GDM1 (cell line): ENCODE measurements at places on chromosomes 12 and 14.

- no peak for DNase-seq
These were observed 80.4 kb upstream of the DIO3 start for GRCh38 chr14:101480747-101481530.

GRCh38 chr12:66197495-66197921 is 8.5 kb downstream of the IRAK3 start:
- no peak for DNase-seq

- no peak for DNase-seq
These were observed 10.1 kb upstream of the RASSF3 start for GRCh38 chr12:64600164-64600561.

- no peak for DNase-seq
These were observed 36.3 kb upstream of the CDK17 start for GRCh38 chr12:96436366-96437170.

GRCh38 chr12:72338437-72338836 is 66.3 kb downstream of the TRHDE start:
- no peak for DNase-seq

DNA sequence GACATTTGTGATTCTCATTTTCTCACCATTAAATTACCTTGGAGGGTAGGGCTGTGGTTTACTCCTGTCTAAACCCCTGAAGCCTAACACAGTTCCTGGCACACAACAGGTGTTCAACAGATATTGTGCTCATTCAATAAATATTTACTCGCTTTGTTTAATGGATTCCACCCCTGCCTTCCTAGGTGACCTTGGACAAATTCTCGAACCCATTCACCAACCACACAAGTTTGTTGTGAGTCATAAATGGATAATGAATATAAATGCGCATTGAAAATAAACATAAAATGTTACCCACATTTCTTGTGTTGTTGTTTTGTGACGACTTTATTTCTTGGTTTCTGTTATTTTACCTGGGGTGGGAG is 362 bp upstream of the TSFM start:
- DNase-seq = no peak

DNA sequence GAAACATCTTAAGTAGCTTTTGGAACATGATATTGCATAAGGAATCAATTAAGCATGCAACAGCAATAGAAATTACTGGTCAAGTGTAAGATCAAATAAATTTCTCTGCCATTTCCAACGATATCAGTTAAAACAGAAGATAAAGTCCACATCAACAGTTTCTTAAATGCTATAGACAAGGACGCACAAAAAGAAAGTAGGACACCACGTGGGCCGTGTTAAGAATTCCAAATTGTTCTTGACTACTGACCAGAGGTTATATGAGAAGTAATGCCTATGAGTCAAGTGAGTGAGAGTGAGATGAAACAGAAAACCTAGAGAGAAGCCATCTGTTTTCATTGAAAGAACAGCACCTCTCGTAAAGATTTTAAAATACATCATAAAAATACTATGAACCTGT is 318.2 kb downstream of the TMEM117 start:
- DNase-seq = no peak

GRCh38 chr12:47560415-47560814 is 145.4 kb downstream of the RPAP3 start:
- DNase-seq = no peak

- DNase-seq = no peak
These were observed 50.8 kb upstream of the ISM2 start for GRCh38 chr14:77549451-77549850.

GRCh38 chr14:104746934-104747481 is 5.9 kb upstream of the SIVA1 start:
- DNase-seq = no peak

DNA sequence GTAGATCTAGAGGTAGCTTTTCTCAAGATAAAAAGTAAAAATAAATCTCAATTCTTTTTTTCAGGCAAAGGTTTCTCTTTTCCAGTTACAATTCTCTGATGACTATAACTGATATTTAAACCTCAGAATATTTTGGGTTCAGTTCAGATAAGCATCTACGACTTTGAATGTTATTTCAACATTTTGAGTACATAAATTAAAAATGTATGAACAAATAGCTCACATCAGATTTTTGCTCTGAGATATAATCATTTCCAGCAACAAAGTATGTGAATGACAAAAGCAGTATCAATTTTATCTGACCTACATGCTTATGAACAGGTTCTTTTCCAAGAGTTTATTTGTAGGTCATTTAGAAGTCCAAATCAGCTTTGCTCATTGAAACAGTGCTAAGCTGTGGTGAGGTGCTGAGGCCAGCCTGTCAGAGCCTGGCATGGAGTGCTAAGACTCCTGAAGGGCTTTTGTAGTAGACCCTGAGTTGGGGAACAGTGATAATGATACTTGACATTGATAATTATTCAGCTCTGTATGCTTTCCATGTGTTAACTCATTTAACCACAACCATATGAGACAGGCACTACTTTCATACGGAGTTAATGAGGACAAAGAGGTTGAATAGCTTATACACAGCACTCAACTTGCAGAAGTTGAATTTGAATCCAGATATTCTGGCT is 205.0 kb upstream of the DCN start:
- no peak for DNase-seq

DNA sequence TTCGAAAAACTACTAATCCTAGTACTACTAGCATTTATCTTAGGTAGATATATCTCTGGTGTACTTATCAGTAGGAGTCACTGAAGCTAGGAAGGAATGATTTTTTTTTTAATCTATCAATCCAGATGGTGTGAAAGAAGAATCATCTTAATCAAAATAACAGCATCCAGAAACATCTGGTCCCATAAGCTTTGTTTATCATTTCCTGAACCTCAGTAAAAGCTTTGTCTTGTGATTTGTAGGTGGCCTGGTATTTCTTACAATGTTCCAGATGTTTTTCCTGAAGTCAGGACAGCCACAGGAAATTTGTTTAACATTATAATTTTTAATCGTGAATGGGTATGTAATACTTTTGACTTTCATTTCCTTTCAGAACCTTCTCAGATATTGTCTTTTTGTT is 28.0 kb upstream of the LUM start:
- DNase-seq = no peak

DNA sequence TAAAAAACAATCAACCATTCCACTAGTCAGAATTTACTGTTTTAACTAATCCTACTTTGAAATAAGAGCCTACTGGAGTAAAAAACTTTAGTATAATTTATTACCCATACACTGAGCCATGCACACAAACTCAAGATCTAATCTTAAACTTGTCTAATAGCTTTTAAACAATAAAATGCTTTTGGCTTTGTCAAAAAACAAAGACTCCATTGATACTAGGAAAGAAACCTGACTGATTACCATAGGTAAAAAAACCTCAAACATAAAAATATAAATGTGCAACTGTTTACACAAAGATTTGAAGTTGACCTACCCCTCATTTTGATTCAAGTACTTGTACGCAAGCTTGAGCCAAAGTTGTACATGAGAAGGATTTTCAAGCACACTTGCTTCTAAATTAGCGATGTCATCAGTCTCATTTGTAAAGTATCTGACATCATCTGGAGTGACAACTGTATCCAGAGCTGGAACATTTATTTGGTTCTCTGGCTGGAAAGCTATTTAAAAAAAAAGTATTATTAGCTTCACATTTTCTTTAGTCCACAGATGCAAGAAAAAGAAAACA is 36.1 kb downstream of the ZFC3H1 start:
- no peak for DNase-seq

DNA sequence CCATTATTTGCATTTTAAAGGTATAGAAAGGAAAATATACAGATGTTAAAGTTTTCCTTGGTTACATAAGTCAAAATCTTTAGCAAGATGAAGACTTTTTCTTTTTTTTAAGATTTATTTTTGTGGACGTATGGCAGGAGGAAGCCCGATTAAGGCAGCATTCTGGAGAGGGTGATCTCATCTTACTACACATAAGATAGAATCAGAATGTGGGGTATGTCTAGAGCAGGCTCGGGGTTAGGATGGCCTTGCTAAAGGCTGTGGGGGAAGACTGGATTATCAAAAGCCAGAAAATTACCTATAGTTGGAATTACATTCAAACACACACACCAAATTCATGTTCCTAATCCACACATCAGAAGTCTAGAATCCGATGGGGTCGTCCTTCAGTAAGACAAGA is 79.6 kb upstream of the OTOGL start:
- DNase-seq = no peak

DNA sequence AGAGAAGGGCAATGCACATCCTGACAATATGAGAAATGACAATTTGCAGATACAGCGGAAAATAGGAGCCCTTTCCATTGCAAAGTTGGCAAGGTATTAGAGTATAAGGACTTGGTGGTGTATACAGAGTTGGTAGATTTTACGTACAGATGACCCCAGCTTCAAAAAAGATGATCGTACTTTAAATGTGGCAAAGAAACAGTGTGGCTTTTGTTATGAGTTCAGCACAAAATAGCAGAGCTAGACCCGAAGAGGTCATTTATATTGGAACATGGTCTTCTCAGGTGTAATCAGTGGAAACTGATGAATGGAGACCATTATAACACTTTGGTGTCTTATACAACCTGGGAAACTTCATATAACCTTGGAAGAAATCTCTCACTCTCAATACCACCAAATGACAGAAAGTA is 2.3 kb downstream of the CLEC2B start:
- no peak for DNase-seq

- no peak for DNase-seq
These were observed 458.9 kb upstream of the PDE3A start for GRCh38 chr12:19909418-19909817.

DNA sequence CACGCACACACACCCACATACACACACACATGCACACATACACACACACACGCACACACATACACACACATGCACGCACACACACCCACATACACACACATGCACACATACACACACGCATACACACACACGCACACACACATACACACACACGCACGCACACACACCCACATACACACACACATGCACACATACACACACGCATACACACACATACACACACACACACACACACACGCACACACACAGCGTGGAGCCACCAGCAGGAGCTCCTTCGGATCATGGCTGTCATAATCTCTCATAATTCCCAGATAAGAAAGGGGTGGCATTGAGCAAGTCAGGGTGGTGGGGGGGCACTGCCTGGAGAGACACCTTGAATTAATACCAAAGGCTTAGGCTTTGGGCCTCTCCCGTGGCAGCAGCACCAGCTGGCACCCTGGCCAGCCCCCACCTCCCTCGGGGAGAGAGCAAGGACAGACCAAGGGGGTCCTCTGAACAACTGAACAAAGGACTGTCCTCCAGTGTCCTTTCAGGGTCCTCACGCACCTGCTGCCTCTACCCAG is 21.9 kb downstream of the ANO2 start:
- DNase-seq = no peak

DNA sequence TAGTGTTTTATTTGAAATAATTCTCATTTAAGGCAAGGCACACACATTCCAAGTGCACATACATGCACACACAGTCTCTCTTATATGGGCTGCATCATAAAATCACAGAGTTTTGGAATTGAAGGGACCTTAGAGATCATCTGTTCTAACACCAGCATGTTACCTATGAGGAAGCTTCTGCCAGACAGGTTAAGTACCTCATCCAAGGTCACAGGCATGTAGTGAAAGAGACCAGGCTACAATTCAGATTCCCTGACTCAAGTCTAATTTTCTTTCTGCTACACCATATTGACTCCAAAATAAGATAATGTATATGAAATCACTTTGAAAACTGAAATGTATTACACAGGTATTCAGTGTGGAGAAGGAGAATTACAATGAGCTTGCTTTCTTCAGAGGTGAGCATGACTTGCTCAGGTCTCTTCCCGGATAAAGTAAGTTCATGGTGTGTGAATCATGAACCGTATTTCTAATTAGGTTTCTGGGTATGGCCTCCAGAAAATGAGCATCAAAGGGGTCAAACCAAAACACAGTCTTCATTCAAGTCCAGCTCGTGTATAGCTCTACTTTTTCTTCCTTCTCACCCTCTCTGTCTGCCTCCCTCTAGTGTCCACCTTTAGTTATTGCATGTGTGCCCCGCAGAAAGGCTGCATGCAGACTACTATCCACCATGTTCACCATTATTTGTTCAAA is 411.9 kb downstream of the FUT8 start:
- peak; percentile 32 for DNase-seq

GRCh38 chr12:63410197-63410596 is 258.1 kb downstream of the DPY19L2 start:
- DNase-seq = peak; percentile 84

DNA sequence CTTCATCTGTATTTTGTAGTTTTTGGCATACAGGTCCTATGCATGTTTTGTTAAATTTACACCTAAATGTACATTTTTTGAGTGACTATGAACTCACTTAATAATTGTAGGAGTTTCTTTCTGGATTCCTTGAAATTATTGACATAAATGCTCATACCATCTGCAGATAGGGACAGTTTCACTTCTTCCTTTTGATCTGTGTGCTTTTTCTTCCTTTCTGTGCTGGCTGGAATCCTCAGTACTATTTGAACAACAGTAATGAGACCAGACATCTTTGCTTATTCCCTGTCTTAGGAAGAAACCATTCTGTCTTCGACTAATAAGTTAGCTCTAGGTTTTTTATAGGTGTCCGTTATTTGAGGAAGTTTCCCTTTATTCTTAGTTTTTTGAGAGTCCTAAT is 110.3 kb downstream of the ADGRD1 start:
- DNase-seq = no peak

- no peak for DNase-seq
These were observed 121.8 kb downstream of the KCNA5 start for GRCh38 chr12:5165296-5165970.

- DNase-seq = no peak
These were observed 21.9 kb downstream of the OR6J1 start for GRCh38 chr14:22622255-22622654.

- peak; percentile 0 for DNase-seq
These were observed 31.9 kb downstream of the GUCY2C start for GRCh38 chr12:14664434-14665023.

- peak; percentile 32 for DNase-seq
These were observed 91.8 kb upstream of the KCNA1 start for GRCh38 chr12:4817880-4818279.

- no peak for DNase-seq
These were observed 2.0 kb upstream of the PELI2 start for GRCh38 chr14:56115976-56116893.

- no peak for DNase-seq
These were observed 201.2 kb downstream of the ANO4 start for GRCh38 chr12:100995771-100996170.

DNA sequence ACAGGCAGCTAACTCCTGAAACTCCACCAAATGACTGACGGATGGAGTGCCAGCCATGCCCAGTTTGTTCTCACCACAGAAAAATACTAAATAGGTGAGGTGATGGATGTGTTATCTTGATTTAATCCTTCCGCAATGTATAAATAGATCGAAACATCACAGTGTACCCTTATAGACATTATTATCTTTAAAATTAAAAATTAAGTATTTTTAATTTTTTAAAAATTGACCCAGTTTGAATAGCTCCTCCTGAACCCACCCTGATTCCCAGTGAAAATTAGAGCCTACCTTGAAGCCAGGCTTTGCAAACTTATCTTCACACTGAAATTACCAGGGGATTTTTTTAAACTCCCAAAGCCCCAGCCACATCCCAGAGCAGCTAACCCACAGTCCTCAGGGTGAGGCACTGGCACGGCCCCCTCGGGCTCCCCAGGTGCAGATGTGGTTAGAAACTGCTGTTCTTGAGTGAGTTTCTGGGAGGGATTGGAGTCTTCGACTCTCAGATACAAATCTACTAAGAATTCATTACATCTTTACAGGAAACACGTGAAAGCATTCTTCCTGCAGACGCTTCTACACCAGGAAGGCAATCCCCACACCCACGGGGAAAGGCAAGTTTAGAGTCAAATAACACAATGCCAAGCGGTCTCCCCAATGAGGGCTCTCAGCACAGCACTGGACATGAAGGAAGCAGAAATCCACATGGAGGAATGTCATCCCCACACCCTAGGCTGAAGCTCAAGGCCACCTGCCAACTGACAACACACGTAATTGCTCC is 126.4 kb downstream of the RIMBP2 start:
- DNase-seq = no peak

GRCh38 chr12:51323966-51324895 is at the start of gene BIN2:
TSS of gene BIN2 (minus strand) at chr12:51324174. CDS start at chr12:51324102, 72 bp downstream.
- peak; percentile 89 for DNase-seq
